Activated T-cell treated with anti-CD3 and anti-CD28 coated beads, Interleukin-2, amount 50 U/mL, for 1 hour (primary cell): ENCODE measurements at places on chromosomes 6 and 20.

DNA sequence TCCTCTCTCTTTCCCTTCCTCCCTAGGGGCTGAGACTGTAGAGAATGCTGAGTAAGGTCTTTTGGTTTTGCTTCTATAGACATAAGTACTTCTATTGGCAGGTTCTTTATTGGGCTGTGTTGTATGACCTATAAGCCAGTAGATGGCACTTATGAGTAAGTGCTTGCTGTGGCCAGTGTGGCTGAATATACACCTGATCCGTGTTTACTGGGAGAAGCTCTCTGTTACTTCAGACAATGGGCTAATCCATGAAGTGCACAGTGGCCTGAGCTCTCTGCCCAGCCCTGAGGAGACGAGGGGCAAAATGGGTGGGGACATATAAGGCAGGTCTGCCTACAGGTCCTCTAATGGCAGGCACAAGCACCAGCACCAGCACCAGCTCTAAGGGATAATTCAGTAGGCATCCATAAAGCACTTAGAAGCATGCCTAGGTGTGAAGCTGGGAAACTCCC, 610.3 kb downstream of the RNF144B start:
- no peak for DNase-seq

GRCh38 chr6:103687430-103687829, 1172.3 kb downstream of the HACE1 start:
- DNase-seq: no peak

DNA sequence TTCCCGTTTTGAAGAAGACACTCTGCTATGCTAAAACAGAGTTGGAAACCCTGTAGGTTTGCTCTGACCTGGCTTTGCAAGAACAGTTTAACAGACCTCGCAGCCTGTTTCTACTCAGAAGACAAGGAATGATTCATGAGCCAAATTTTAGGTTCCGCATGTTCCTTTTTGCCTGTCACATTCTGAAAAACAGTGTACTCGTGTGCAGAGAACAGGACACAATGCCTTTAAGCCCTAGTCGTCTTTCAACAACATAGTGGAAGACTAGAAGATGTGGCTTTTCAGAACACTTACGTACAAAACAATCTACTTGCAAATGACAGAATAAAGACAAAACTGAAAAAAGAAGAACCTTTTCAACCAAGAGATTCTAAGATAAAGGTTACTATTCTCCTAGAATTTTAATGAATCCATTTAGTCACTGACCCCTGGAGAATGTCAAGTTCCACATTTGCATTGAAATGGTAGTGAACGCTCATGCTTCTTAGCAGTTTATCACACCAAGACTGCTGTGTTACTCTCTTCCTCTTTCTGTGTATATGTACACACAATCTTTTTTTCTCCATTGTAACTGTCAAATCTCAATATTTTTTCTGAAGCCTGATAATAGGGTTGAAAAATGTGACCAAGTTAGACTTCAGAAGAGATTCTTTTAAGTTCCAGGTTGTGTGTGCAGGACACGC, 220.7 kb upstream of the NRSN1 start:
- DNase-seq: no peak

DNA sequence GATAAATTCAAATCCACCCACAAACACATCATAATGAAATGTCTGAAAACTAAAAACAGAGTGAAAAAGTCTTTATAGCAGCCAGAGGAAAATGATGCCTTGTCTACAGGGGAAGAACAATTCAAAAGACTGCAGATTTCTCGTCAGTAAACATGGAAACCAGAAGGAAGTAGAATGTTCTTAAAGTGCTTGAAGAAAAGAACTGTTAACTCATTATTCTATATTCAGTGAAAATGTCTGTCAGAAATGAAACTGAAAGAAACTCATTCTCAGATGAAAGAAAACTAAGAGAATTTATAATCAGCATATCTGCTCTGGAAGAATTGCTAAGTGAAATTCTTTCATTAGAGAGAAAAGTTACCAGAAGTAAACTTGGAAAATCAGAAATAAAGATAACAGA, 416.1 kb downstream of the TBC1D32 start:
- no peak for DNase-seq

- no peak for DNase-seq
Measured at GRCh38 chr6:161195386-161195785, 78.5 kb downstream of the AGPAT4 start.
